ENCODE measurements at places on chromosomes 1 and 21.

- no peak overlapping the region for H3K27ac ChIP-seq
- peaks cover 5% of the 10 kb centered on the region for H3K27me3 ChIP-seq
- no peaks in the 10 kb centered on the region for H3K36me3 ChIP-seq
- no peak overlapping the region for H3K4me3 ChIP-seq
Observed at GRCh38 chr1:29355375-29355774, 119.1 kb downstream of the PTPRU start.

- peaks cover 19% of the 10 kb centered on the region for H3K36me3 ChIP-seq
- H3K27me3 ChIP-seq = no peaks in the 10 kb centered on the region
- peak overlapping the region; percentile 49 for H3K4me3 ChIP-seq
- no peak for DNase-seq
Observed at GRCh38 chr1:204128964-204129896, 22.6 kb downstream of the ETNK2 start.

DNA sequence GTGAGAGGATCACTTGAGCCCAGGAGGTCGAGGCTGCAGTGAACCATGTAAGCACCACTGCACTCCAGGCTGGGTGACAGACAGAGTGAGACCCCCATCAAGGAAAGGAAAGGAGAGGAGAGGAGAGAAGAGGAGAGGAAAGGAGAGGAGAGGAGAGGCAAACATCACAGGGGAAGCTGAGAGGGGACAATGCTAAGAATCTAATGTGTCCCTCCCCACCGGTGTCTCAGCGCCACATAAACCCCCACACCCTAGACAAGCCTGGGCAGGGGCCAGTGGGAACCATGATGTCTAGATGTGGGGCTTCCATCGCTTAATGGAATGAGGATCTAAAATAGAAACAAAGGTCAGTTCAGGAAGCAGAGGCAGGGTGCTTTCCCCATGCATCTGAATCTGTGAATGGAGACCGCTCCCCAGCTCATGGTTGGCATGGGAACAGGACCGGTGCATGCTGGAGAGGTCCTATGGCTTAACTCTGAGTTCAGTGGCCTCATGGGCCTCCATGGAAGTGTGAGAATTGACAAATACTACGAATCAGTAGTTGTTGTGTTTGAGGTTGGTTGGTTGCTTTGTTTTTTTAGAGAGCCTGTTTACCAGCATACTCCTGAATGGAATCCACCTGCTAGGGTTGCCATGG lies 16.3 kb upstream of the LAPTM5 start:
- H3K36me3 ChIP-seq = no peaks in the 10 kb centered on the region
- H3K27ac ChIP-seq = no peak overlapping the region
- H3K4me1 ChIP-seq = peaks cover 18% of the 10 kb centered on the region

GRCh38 chr1:96357141-96357765 lies 364.3 kb upstream of the PTBP2 start:
- no peaks in the 10 kb centered on the region for H3K27me3 ChIP-seq
- no peaks in the 10 kb centered on the region for H3K4me1 ChIP-seq
- H3K4me3 ChIP-seq = no peak overlapping the region
- no peaks in the 10 kb centered on the region for H3K36me3 ChIP-seq

DNA sequence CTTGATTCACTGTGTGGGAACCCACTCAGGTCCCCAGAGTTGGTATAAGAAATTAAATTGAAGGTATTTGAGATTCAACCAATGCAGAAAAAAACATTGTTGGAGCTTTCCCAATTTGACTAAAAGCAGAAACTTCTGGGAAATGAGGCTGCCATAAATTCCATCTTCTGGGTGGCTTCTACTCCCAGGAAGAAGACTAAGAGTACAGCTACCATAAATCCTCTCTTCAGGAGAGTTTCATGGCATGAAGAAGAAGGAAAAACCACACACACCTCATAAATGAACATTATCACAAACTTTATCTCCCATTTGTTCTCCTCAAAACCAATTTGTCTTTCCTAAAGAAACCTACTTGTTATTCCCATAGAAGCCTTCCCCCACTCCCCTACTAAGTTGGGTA lies 283.9 kb downstream of the DPYD start:
- no peaks in the 10 kb centered on the region for H3K36me3 ChIP-seq
- H3K27ac ChIP-seq = no peak overlapping the region
- peaks cover 9% of the 10 kb centered on the region for H3K4me1 ChIP-seq
- DNase-seq = no peak
- H3K27me3 ChIP-seq = no peaks in the 10 kb centered on the region

- no peak overlapping the region for H3K4me3 ChIP-seq
- no peaks in the 10 kb centered on the region for H3K36me3 ChIP-seq
- H3K27ac ChIP-seq = no peak overlapping the region
Observed at GRCh38 chr21:37522641-37523295, 156.2 kb downstream of the DYRK1A start.

DNA sequence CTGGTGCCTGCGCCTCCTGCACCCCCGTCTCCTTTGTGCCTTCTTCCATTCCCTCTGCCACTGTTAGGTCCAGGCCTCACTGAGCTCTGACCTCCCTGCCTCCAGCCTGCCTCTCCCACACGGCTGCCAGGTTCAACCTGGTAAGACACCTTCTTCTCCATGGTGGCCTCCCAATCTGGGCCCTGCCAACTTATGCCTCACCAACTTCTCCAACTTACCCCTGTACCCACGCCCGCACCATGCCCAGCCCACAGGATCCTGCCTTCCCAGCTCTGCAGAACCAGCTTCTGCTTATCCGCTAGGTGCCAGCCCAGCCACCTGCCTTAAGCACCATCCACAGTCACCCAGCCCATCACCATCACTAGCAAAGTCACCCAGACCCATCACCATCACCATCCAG lies 37.2 kb downstream of the PDE9A start:
- H3K4me1 ChIP-seq = no peaks in the 10 kb centered on the region
- H3K27ac ChIP-seq = no peak overlapping the region
- H3K36me3 ChIP-seq = peaks cover 3% of the 10 kb centered on the region
- H3K4me3 ChIP-seq = no peak overlapping the region
- no peak for DNase-seq

- H3K4me3 ChIP-seq = no peak overlapping the region
- H3K27ac ChIP-seq = peak overlapping the region; percentile 44
- peak; percentile 88 for DNase-seq
- H3K27me3 ChIP-seq = no peaks in the 10 kb centered on the region
Observed at GRCh38 chr1:88985032-88985431, 7.4 kb downstream of the KYAT3 start.

DNA sequence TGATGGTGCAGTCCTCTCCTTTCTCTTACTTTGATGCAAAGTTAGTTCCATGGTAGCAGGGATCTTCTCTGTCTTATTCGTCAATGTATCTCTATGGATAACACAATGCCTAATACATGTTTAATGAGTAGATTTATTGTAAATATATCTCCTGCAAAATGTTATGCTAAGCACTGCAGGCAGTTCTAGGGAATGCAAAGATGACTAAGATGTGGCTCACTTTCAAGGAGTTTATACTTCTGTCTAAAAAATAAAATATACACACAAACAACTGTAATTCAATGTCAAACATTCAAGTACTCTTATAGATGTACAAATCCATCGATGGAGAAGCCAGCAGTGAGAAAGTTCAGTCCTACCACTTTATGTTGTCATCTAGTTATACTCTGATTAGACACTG lies 194.3 kb downstream of the KCTD3 start:
- no peak overlapping the region for H3K27ac ChIP-seq
- H3K4me1 ChIP-seq = no peaks in the 10 kb centered on the region
- DNase-seq = no peak
- H3K4me3 ChIP-seq = no peak overlapping the region
- H3K27me3 ChIP-seq = no peaks in the 10 kb centered on the region
- no peaks in the 10 kb centered on the region for H3K36me3 ChIP-seq

- DNase-seq = no peak
- H3K4me1 ChIP-seq = no peaks in the 10 kb centered on the region
Observed at GRCh38 chr21:28436286-28436932, 556.3 kb downstream of the LTN1 start.

- H3K27ac ChIP-seq = no peak overlapping the region
- H3K27me3 ChIP-seq = no peaks in the 10 kb centered on the region
- no peaks in the 10 kb centered on the region for H3K4me1 ChIP-seq
- no peaks in the 10 kb centered on the region for H3K36me3 ChIP-seq
- no peak for DNase-seq
Observed at GRCh38 chr1:50603274-50604271, 180.3 kb upstream of the DMRTA2 start.

DNA sequence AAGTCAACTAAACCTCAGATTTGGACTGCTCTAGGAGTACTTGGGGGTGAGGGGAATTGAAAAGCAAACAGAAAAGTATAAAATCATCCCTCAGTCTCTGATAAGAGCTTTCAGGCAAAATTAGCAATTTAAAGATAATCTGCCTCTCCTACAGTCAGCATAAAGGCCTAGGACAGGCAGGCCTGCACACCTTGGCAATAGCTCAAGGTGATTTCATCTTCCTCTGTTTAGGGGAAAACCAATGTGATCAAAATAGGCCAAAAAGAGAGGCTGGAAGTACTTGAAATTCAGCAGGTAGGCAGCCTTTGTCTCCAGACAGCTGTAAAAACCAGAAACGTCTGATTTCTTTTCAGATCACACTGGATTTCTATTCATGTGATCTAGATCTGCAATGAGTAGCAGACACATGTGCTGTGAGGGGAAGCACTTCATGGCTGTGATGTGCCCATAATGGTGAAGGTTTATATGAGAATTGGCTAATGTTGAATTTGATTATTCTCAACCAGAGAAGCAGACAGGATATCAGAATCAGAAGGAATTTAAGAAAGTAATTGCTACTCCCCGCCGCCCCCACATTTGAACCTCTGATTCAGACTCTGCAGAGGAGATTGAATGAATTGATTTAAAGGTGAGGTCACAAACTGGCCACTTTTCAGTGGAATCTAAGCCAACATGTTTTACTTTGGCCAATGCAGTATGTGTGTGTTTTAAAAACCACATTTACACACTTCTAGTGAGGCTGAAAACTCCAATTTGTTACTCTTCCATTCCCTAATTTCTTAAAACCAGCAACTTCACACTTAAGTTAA lies 45.8 kb upstream of the DNASE2B start:
- no peaks in the 10 kb centered on the region for H3K36me3 ChIP-seq
- no peak overlapping the region for H3K4me3 ChIP-seq
- no peak overlapping the region for H3K27ac ChIP-seq
- H3K27me3 ChIP-seq = no peaks in the 10 kb centered on the region

- H3K27me3 ChIP-seq = no peaks in the 10 kb centered on the region
- H3K4me1 ChIP-seq = peaks cover 23% of the 10 kb centered on the region
- no peak overlapping the region for H3K27ac ChIP-seq
- no peaks in the 10 kb centered on the region for H3K36me3 ChIP-seq
Observed at GRCh38 chr1:214518361-214518760, 33.0 kb downstream of the PTPN14 start.

DNA sequence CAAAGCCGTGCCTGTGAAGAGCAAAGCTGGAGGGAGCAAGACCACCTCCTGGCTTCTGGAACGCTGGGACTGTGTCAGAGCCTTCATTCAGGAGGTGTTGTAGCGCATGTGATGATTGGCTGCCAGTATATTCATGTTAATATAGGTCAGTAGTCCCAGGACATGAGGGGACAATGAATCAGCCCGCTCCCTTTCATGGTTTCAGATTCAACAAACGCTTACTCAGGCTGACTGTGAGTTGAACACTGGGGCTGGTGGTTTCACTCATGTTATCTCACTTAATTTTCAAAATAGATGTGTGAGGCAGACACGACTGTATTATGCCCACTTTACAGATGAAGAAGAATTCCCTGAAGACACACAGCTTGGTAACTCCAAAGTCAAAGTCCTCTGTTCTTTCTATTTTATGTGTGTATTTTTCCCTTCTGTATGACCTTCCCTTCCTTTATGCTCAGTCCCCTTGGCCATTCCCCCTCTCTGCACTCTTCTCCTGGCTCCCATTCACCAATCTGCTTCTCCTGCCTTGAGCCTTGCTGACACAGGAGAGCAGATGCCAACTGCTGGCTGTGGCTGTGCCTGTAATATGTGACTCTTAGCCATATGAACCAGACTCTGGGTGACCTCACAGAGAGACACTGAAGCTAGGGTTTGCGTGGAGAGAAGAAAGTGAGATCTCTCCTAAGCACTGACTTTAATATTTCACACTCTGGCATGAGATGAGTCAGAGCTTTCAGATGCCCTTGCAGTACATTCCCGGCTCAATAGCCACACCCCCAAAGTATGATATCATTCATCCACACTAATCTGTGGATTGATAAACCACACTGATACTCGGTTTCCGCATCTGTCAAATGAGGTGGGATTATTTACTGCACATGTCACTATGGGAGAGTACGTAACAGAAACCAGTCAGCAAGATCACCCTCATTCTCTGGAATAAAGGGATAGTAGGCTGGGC lies 31.4 kb upstream of the KIRREL1 start:
- no peak for DNase-seq
- H3K4me1 ChIP-seq = peaks cover 16% of the 10 kb centered on the region
- no peak overlapping the region for H3K27ac ChIP-seq
- no peaks in the 10 kb centered on the region for H3K27me3 ChIP-seq

- H3K36me3 ChIP-seq = no peaks in the 10 kb centered on the region
- peaks cover 12% of the 10 kb centered on the region for H3K27me3 ChIP-seq
- H3K4me3 ChIP-seq = no peak overlapping the region
- no peak overlapping the region for H3K27ac ChIP-seq
- no peak for DNase-seq
- H3K4me1 ChIP-seq = no peaks in the 10 kb centered on the region
Observed at GRCh38 chr1:13950637-13951036, 250.6 kb downstream of the PRDM2 start.

DNA sequence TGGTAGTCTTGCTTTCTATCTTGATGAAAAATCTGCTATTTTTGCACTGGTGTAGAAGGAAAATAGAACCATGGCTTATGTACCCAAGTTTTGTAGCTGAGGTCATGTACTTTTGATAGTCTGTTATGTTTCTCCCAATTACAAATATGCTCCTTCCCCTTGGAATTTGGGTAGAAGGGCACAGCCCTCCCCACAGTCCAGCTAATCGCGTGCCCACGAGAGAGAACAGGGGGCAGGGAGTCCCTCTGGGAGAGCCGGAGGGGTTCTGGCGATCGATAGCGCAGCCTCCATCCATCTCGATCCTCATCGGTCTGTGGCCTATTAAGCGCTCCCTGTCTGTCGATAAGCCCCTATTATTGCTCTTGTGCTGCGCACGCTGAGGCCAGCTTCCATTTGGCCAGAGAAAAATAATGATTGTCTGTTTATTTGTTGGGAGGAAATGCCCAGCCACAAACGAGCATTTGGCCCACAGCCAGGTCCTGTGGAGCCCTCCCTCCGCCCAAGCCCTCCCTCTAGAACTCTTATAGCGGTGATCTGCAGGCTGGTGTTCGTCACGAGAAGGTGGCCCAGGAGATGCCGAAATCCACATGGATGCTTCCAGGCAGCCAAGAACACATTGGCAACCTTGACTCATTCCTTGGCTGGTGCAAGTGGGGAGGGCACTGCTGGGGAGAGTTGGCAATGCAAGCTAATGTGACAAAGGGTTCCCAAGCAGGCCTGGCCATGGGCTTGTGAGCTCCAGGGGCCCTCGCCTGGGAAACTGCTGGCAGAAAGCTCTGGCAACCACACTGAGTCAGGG lies 134.7 kb upstream of the TNR start:
- DNase-seq = no peak
- no peaks in the 10 kb centered on the region for H3K36me3 ChIP-seq
- H3K4me3 ChIP-seq = no peak overlapping the region
- H3K27me3 ChIP-seq = peaks cover 13% of the 10 kb centered on the region

- no peaks in the 10 kb centered on the region for H3K27me3 ChIP-seq
- no peak overlapping the region for H3K4me3 ChIP-seq
- DNase-seq = no peak
- peaks cover 23% of the 10 kb centered on the region for H3K36me3 ChIP-seq
- H3K27ac ChIP-seq = no peak overlapping the region
Observed at GRCh38 chr1:230273141-230273710, 152.9 kb downstream of the PGBD5 start.

- peaks cover 47% of the 10 kb centered on the region for H3K36me3 ChIP-seq
- no peak for DNase-seq
- no peak overlapping the region for H3K4me3 ChIP-seq
- H3K27me3 ChIP-seq = no peaks in the 10 kb centered on the region
- no peaks in the 10 kb centered on the region for H3K4me1 ChIP-seq
Observed at GRCh38 chr1:6666696-6667095, 34.9 kb downstream of the DNAJC11 start.
